Stimulated activated CD8-positive, alpha-beta memory T cell treated with anti-CD3 and anti-CD28 coated beads, Interleukin-2, amount 100 ng/mL, for 1 hour (primary cell): ENCODE measurements at places on chromosomes 2 and 18.

- DNase-seq, result no peak
Measured at GRCh38 chr2:52495816-52496215, 1271.8 kb upstream of the CHAC2 start.

- DNase-seq, result no peak
Measured at GRCh38 chr2:143529118-143529720, 400.0 kb downstream of the ARHGAP15 start.

DNA sequence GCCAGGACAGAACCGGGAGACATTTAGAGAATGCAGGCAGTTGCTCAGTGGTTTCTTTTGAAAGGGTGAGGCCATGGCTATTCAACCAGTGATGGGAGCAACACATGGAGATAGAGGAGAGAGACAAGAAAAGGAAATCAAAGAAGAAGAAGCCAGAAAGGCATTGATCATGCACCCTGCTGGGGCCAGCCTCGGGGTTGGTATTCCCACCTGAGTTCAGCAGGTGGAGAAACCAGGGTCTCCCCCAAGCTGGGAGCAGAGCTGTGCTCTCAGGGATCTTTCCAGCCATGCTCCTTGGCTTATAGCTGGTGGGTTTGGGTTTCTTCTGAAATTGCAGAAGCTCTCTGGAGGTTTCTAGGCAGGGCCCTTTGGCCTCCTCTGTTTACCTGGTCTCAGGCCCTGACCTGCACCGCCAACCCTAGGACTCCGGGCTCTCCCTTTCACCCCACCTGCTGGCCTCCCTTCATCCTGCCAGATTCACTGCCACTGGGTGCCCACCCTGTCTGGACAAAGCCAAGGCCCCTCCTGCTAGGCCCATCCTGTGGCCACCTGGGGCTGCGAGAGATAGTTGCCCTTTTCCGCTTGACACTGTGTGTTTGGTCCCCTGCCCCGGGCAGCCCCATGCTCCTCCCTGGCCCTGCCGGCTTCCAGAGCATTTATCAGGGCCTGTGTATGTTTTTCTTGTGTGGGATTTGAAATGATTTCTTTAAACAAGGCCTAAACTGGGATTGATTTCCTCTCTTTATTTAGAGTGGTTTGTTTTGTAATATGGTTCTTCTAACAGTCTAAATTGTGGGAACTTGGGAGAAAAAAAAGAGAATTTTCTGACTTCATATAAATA, 126.7 kb downstream of the DDX1 start:
- DNase-seq, result no peak

GRCh38 chr18:59605633-59606192, 91.5 kb downstream of the CCBE1 start:
- no peak for DNase-seq

GRCh38 chr18:55422456-55423180, 165.4 kb downstream of the TCF4 start:
- no peak for DNase-seq

GRCh38 chr2:190178066-190178722, 115.7 kb upstream of the MSTN start:
- DNase-seq, result no peak

- no peak for DNase-seq
Measured at GRCh38 chr2:172177996-172178395, 75.3 kb upstream of the DLX2 start.

DNA sequence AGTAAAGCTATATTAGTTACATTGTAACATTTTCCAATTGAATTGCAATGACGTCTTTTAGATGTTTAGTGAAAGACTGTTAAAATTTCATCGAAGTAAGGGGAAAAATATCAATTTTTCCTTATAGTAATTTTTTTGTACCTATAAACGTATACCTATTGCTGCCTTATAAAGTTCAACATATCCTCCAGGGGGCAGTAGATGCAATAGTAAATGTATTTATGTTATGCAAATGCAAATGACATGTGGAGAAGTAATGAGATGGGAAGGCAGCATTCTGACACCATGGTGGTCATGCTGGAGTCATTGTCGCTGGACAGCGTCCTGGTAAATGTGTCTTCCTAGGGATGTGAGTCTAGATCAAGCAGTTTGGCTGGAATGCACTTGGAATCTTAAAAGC, 38.7 kb downstream of the MSTN start:
- DNase-seq, result no peak

- DNase-seq, result no peak
Measured at GRCh38 chr2:200428961-200429665, 80.8 kb downstream of the KCTD18 start.

DNA sequence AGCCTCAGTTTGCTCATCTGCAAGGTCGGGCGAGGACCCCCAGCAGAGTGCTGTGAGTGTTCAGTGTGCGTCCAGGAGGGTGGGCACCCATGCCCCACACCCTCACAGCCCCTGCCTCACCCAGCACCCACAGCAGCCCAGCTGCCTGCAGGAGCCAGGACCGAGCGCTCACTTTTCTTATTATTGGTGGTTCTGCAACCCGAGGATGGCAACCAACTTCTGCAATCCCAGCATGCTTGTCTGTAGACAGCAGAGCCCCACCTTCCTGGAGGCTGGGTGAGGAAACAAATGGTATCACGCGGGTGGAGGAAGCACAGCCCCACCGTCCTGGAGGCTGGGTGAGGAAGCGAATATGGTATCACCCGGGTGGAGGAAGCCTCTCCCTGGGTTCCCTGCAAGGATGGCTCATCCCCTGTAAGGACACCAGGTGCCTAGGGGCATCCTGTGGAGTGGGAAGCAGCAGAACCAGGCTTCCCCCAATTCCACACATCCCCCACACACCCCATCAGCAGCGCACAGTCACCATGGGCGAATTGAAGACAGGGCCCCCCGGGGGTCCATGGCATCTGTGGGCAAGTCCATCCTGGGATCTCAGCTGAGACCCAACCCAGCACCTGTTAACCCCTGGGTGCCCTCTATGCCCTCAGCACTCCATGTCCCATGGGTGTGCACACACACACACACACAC, 220.5 kb upstream of the RAB6C start:
- no peak for DNase-seq

GRCh38 chr2:206415618-206416243, 27.6 kb upstream of the ADAM23 start:
- no peak for DNase-seq

- no peak for DNase-seq
Measured at GRCh38 chr2:13694673-13695072, 937.8 kb upstream of the LRATD1 start.

DNA sequence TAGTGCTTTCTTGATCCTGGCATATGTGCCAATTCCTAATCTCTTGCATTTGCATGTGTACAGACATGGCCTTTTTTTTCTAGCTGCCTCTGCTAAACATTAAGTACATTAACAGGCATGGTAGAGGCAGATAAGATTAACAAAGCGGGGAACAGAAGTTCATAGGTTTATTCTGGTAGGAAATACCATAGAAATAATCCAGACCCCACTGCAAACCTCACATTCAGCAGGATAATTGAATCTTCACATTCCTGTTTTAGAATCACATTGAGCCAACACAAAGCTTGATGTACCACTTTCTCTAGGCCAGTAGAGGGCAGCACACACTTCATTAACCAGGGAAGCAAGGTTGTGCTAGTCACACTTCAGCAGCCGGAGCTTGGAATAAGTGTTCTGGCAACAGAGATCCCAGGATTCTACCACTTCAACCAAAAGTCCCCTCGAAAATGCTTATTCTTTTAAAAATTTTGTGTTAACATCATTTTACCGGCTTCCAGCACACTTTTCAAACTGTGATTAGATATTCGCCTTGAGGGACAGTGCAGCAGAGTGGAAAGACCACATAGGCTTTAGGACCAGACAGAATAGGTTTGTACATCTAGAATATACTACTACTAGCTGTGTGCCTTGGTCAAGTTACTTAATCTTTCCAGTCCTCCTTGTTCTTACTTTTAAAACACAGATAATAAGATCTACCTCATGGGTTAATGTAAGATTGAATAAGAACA, 420.2 kb upstream of the CHST9 start:
- DNase-seq, result no peak

DNA sequence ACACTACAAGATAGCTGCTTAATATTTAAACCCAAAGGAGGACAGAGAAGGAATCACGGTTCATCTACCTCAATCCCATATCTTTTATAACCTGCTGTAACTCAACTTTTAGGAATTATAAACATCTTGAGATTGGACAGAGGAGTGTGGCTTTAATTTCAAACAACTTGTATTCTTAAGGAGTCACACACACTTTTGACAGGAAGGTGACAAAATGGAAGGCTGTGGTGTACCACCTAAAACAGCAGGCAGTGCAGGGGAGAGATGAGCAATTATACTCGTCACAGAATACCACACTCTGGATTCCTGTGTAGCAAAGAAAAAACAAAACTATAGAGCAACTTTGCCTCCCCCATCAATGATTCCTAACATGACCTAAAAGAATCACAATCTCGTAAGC, 194.8 kb downstream of the ZEB2 start:
- DNase-seq, result no peak
